ENCODE measurements at places on chromosomes 3 and 15. TPM values are rescaled to one million over a fixed set of nuclear protein-coding genes. Genes with fewer than 3 reads are reported as not detected.

Gene CHRNB4
- total RNA-seq: not detected

Gene DNAJB8
- not detected for total RNA-seq

Gene SCN11A
- 0.15 TPM for total RNA-seq

Gene DISP2
- total RNA-seq: 0.10 TPM

Gene DNAH12
- total RNA-seq: 0.20 TPM

Gene THAP10
- total RNA-seq: 1.5 TPM

Gene FHIT
- total RNA-seq: 1.1 TPM

Gene MYRIP
- total RNA-seq: 0.34 TPM

Gene SYNPR
- total RNA-seq: not detected

Gene ROPN1
- total RNA-seq: not detected

Gene IL17RE
- total RNA-seq: 1.9 TPM

Gene OSBPL10
- total RNA-seq: 13.5 TPM

Gene EOMES
- total RNA-seq: not detected

Gene SPTBN5
- total RNA-seq: under 0.01 TPM

Gene GNAT1
- not detected for total RNA-seq

Gene CHRFAM7A
- total RNA-seq: 0.54 TPM

Gene TEX55
- not detected for total RNA-seq

Gene FGF12
- 1.3 TPM for total RNA-seq

Gene TMEM40
- not detected for total RNA-seq

Gene GPR27
- 0.54 TPM for total RNA-seq

Gene TM4SF1
- 277 TPM for total RNA-seq

Gene KBTBD13
- not detected for total RNA-seq

Gene C3orf22
- total RNA-seq: not detected

Gene NOX5
- total RNA-seq: 0.10 TPM

Gene AHSG
- not detected for total RNA-seq

Gene CHRNA3
- total RNA-seq: not detected

Gene ZNF662
- total RNA-seq: 1.1 TPM

Gene GABRB3
- total RNA-seq: 0.44 TPM

Gene SLC9C1
- total RNA-seq: not detected

Gene ADCY5
- total RNA-seq: 1.2 TPM

Gene C2CD4A
- 0.05 TPM for total RNA-seq

Gene EPHB3
- 2.9 TPM for total RNA-seq

Gene GCSAM
- not detected for total RNA-seq

Gene SLC2A2
- not detected for total RNA-seq
